Hair follicle dermal papilla cell (primary cell): ENCODE measurements at places on chromosomes 13 and 19. TPM values are rescaled to one million over a fixed set of nuclear protein-coding genes. Genes with fewer than 3 reads are reported as not detected.

Gene TEX26
- total RNA-seq: not detected in 2 replicates

Gene FCHO1
- total RNA-seq: 0.32 and 1.5 TPM in 2 replicates

Gene PRR19
- total RNA-seq: 0.32 and 0.49 TPM in 2 replicates

Gene ZFP14
- total RNA-seq: 2.4 and 2.9 TPM in 2 replicates

Gene BCAM
- total RNA-seq: 1.6 and 3.6 TPM in 2 replicates

Gene ZNF541
- not detected in 2 replicates for total RNA-seq

Gene ZNF471
- 3.6 and 5.2 TPM in 2 replicates for total RNA-seq

Gene TRPC4
- total RNA-seq: 7.6 and 12.3 TPM in 2 replicates

Gene PGLYRP1
- total RNA-seq: not detected in 2 replicates

Gene CCL25
- total RNA-seq: not detected in 2 replicates

Gene ZNF837
- 3.2 and 3.6 TPM in 2 replicates for total RNA-seq

Gene ZNF69
- 7.0 and 8.3 TPM in 2 replicates for total RNA-seq

Gene IZUMO1
- total RNA-seq: not detected in 2 replicates

Gene PDE4C
- 0.12 and 0.16 TPM in 2 replicates for total RNA-seq

Gene TGFBR3L
- total RNA-seq: 0.32 and 0.73 TPM in 2 replicates

Gene KLK12
- not detected in 2 replicates for total RNA-seq

Gene C19orf67
- not detected in 2 replicates for total RNA-seq

Gene SMARCA4
- 64.4 and 77.7 TPM in 2 replicates for total RNA-seq

Gene CYP2A6
- not detected in 2 replicates for total RNA-seq

Gene TUBA3C
- total RNA-seq: not detected in 2 replicates

Gene ZNF324B
- 12.1 and 12.5 TPM in 2 replicates for total RNA-seq

Gene RNF225
- 0.32 TPM in 1 of 2 replicates, not detected in the other for total RNA-seq

Gene GRIN3B
- total RNA-seq: 0.85 and 1.5 TPM in 2 replicates

Gene PTPRH
- 1.1 and 1.2 TPM in 2 replicates for total RNA-seq

Gene CFAP97D2
- total RNA-seq: not detected in 2 replicates

Gene C2CD4C
- total RNA-seq: under 0.01 and 0.12 TPM in 2 replicates

Gene PPP1R15A
- 86.6 and 94.5 TPM in 2 replicates for total RNA-seq

Gene C5AR1
- total RNA-seq: 0.49 TPM in 1 of 2 replicates, not detected in the other

Gene ICAM5
- 1.5 TPM in 1 of 2 replicates, not detected in the other for total RNA-seq

Gene NDUFA11
- 184 and 238 TPM in 2 replicates for total RNA-seq

Gene NALCN
- 0.49 and 0.73 TPM in 2 replicates for total RNA-seq

Gene DLL3
- not detected in 2 replicates for total RNA-seq

Gene TEX29
- not detected in 2 replicates for total RNA-seq

Gene NCAN
- total RNA-seq: under 0.01 TPM in 1 of 2 replicates, not detected in the other

Gene NLRP12
- total RNA-seq: not detected in 2 replicates

Gene TTC9B
- total RNA-seq: not detected in 2 replicates

Gene AZU1
- total RNA-seq: not detected in 2 replicates

Gene KLF5
- total RNA-seq: 10.2 and 11.7 TPM in 2 replicates

Gene CEACAM8
- not detected in 2 replicates for total RNA-seq

Gene PRKCG
- total RNA-seq: 0.12 TPM in 1 of 2 replicates, not detected in the other

Gene ZNF730
- total RNA-seq: 0.36 and 1.3 TPM in 2 replicates

Gene C19orf73
- total RNA-seq: 0.36 TPM in 1 of 2 replicates, not detected in the other

Gene ADGRE3
- not detected in 2 replicates for total RNA-seq

Gene TSHZ3
- total RNA-seq: 21.5 and 21.7 TPM in 2 replicates

Gene LIN37
- total RNA-seq: 11.4 and 14.7 TPM in 2 replicates

Gene ZNF578
- total RNA-seq: 4.6 and 5.7 TPM in 2 replicates

Gene ATP8B3
- 1.8 and 2.1 TPM in 2 replicates for total RNA-seq

Gene GNA15
- 0.16 TPM in 1 of 2 replicates, not detected in the other for total RNA-seq
